ENCODE measurements at places on chromosomes 1 and 21.

DNA sequence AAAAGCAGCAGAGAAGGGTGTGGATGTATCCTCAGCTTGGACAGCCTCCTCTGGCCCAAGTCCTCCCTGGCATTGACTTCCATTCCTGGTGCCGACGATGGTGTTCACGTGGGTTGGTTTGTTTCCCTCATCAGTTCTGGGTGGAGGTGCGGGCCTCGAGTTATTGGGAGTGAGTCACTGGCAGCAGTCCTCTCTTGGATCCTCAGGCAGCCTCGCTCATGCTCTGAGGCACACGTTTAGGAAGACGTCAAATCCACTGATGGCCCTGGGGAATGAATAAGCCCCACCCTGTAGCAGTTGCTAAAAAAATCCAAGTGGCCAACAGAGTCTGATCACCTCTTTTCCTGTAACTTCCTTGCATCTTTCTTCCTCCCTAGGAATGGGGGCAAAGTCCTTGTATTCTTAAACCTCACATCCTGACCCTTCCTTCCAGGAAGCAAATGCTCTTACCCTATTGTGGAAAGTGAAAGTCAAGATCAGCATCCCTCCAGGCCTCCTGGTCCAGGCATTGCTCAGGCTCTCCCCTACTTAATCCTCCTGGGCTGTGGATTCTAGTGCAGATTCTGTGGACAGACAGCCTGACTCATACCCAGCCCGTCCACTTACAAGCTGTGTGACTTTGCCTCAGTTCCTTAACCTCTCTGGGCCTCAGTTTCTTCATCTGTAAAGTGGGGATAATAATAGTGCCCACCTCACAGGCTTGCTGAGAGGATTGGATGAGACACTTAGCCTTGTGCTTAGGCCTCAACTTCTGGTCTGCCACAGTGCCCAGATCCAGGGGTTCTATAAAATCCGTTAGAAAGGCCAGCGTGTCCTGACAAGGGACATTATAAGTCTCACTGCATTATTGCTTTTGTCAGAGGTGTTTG lies 111.1 kb downstream of the TLR5 start:
- DNase-seq: no peak

DNA sequence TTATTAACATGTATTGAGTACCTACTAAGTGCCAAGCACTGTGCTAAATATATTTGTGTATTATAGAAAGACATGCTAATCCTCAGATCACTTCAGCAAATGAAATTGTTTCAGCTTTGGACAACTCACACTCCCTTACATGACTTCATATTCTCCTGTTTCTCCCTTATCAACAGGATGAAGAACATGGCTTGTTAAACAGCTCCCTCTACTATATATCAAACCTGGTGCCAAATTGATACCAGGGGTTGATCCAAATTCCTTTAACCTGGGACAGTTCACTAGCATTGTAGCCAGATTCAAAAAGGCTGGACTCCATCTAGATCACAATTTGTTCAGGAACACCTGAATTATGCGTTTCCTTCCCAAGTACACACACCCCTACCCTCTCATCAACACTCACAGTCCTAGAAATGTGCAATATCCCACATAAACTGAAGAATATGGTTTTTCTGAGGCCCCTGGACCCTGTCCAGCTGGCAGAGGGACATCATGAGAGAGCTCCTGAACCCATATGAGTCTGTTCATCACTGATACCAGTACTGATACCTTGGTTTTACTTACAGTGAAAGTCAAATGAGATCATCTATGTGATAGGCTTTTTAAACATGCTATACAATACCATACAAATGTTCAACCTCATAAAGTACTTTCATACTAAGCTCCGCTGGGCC lies 47.0 kb upstream of the PALMD start:
- no peak for DNase-seq

DNA sequence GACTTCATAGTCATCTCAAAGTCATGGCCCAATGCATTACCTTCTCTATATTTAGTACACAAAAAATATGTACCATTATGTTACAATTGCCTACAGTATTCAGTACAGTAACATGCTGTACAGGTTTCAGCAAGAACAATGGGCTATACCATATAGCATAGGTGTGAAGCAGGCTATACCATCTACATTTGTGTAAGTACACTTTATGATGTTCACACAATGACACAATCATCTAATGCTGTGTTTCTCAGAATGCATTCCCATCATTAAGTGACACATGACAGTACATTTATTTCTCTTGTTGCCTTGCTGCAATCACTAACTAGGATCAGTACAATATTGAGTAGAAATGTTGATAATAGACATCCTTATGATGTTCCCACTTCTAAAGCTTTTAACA lies 46.5 kb upstream of the NFIA start:
- DNase-seq: no peak

GRCh38 chr1:41901551-41901950 lies 17.2 kb downstream of the HIVEP3 start:
- DNase-seq: no peak

GRCh38 chr1:171119648-171120047 lies 28.9 kb downstream of the FMO3 start:
- no peak for DNase-seq

- DNase-seq: no peak
Observed at GRCh38 chr1:153251562-153251961, 7.9 kb upstream of the LORICRIN start.

GRCh38 chr1:26583646-26584485 lies 54.3 kb downstream of the RPS6KA1 start:
- peak; percentile 38 for DNase-seq

GRCh38 chr21:41737651-41738324 lies 29.1 kb downstream of the RIPK4 start:
- DNase-seq: no peak

- DNase-seq: peak; percentile 7
Observed at GRCh38 chr1:187630653-187631380, 802.1 kb downstream of the PLA2G4A start.

- DNase-seq: no peak
Observed at GRCh38 chr1:110877364-110877763, 4.4 kb downstream of the CD53 start.

- DNase-seq: peak; percentile 77
Observed at GRCh38 chr1:54671985-54672608, 30.5 kb downstream of the MROH7 start.

GRCh38 chr1:86035101-86035500 lies 121.5 kb downstream of the COL24A1 start:
- no peak for DNase-seq

DNA sequence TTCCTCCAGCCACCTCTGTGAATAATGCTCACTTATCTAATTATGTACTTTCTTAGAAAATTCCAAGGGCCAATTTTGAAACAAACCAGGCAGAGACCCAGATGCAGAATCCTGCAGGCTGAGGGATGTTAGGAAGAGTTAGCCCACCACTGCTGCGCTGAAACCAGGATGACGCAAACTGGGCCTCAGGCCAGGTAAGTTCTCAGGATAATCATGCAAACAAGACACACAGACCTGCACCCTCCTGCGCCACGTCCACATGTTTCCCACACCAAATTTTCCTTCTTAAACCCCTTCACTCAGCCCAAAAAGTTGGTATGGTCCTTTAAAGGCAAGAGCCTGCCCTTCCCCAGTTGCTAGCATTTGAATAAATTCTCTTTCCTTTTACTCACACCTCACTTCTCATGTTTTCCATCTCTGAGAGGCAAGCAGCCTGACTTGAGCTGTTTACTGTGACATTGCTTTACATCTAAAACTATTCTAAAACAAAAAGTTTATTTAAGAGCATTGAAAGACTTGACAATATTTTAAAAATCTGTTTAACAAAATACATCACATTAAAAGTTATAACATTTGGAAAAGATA lies 887.1 kb downstream of the LRRIQ3 start:
- no peak for DNase-seq

DNA sequence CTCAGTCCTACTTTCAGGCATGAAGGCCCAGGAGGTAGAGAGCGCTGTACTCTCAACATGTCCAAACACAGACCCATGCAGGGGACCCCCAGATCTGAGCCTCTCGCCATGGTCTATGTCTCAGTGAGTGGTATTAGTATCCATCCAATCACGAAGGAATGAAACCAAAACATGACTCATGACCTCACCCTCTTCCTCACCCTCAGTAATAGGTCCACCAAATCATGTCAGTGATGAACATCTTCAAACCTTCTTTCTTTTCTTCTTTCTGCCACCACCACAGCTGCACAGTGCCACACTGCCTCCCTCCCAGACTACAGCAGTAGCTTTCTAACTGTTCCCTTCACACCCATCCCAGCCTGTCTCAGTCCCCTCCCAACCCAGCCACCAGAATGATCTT lies 16.8 kb downstream of the C1orf116 start:
- DNase-seq: no peak

- DNase-seq: no peak
Observed at GRCh38 chr21:45302082-45303061, 14.7 kb upstream of the POFUT2 start.

GRCh38 chr1:96329121-96329520 lies 392.5 kb upstream of the PTBP2 start:
- DNase-seq: no peak

DNA sequence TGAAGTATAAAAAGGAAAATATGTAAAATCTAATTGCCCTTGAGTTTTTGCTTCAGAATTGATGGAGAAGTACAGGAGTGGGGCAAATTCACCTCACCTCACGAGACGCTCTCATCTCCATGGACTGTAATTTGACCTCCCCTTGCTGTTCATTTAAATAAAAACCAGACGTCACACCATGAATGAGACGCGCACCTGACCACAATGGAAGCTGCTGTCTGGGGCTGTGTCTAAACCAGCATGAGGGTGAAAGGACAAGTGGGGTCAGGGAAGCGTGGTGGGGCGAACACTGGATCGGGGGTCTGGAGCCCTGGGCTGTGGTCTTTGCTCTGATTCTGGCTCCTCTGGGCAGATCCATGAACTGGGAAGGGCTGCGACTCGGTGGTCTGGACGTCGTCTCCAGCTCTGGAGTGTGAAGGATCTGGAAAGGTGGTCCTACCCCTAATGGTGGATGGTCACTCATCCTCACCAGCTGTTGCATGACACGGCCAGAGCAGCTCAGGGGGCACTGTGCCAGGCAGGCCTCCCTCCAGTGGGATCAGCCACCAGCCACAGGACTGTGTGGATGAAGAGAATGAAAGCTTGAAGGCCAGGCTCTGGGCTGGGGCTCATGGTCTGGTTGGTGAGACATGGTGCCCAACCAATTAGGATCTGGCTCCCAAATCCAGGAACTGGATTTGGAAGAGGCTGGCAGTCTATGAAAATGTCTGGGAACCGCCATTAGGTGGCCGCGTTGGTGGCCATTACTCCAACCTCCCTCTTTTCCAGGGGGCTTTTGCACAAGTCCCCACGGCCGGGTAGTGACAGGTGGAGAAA lies 728.6 kb downstream of the PTPRU start:
- DNase-seq: no peak

DNA sequence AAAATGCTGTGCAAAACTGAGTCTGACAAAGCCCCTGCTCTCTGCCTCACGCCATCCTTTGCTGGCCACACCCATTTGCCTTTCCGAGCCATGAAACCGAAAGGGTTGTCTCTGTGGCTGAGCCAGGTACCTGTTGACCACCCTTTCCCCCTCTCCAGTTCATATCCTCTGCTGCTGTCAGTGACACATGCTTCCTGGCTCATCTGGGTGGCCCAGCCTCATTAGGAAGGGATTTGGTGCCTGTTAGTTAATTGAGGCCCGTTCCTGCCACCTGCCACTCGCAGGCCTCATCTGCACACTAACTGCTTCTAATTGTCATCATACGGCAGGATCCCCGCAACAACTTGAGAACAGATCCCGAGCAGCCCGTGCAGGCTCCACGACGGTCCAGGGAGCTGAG lies 79.2 kb downstream of the OLIG1 start:
- DNase-seq: peak; percentile 26

- DNase-seq: no peak
Observed at GRCh38 chr21:25175938-25176337, 431.3 kb downstream of the MRPL39 start.

DNA sequence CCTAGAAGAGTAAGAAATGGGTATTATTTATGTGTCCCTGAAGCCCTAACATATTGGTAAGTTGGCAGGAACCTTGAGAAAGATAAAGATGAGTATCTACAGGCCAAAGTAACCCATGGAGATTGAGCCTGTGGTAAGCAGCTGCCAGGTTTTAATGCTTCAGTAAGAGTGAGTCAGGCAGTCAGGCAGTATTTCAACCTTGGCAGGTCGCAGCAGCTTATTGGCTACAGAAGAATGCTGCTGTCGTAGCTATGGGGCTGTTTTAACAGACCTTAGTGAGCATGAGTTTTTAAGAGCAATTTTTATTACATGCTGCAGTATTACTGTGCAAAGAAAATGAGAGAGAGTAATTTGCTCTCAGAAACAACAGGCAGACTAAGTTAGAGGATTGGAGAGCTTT lies 10.3 kb upstream of the SLC30A10 start:
- DNase-seq: no peak

DNA sequence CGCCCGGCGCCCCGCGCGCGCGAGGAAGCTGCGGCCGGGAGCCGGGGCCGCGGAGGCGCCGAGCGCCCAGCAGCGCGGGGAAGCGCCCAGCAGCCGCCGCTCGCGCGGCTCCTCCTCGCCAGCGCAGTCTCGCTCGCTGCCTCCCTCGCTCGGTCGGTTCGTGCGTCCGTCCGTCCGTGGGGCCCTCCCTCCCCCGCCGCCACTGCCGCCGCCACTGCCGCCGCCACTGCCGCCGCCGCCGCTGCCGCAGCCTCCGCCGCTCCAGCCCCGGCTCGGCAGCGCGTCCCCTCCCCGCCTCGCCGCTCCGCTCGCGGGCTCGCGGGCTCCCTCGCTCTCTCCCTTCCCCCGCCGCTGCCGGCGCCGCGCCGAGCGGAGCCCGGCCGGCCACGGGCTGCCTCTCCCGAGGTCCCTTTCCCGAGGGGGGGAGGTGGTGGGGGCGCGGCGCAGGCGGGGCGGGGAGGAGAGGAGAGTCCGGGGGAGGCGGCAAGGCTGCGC lies at the start of gene KCND3:
Gene KCND3 (minus strand): TSS at position 138 of the 495 bp plus-strand sequence.
- peak; percentile 77 for DNase-seq

All from neural progenitor cell (in vitro differentiated cells).